ENCODE measurements at places on chromosomes 3 and 15. TPM values are rescaled to one million over a fixed set of nuclear protein-coding genes. Genes with fewer than 3 reads are reported as not detected.

DNA sequence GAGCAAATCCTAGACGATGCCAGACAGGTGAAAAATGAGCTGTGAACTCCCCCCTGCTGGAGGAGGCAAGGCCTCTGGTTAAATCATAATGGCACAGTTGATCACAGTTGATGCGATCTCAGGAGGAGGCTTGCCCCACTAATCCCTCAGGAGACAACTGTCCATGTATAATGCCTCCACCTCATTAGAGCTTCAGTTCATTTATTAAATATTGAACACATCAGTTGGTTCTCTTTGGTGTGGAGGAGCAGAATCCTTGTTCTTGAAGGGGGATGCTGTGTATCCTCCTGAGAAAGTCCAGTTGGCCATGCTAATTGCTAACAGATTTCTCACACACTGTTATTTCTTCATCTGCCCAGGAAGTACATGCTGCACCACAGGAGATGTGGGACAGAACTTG, 290.5 kb downstream of the IGSF11 start:
- H3K36me3 ChIP-seq, result no peaks in the 10 kb centered on the region
- no peak overlapping the region for H3K27ac ChIP-seq
- no peak for DNase-seq
- no peaks in the 10 kb centered on the region for H3K4me1 ChIP-seq
- H3K27me3 ChIP-seq, result no peaks in the 10 kb centered on the region
- no peak overlapping the region for H3K4me3 ChIP-seq

DNA sequence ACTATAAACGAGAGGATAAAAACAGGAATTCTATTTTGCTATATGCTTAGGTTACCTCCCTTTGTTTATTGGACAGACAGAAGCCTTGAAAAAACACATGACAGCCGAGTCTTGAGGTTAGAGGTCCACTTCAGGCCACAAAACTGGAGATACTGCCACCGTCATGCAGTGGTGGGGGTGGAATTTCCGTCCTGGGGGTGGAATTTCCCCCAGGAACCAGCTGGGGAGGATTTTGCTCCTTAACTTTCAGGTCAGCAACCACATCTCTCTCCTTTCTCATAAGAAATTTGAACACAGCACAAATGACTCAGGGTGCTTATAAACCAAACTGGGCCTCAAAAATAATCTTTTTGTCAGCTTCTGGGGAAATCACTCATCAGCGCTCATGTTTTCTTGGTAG, 545.8 kb upstream of the ADAMTS9 start:
- H3K4me1 ChIP-seq, result peaks cover 10% of the 10 kb centered on the region
- no peaks in the 10 kb centered on the region for H3K36me3 ChIP-seq
- no peaks in the 10 kb centered on the region for H3K27me3 ChIP-seq
- DNase-seq, result no peak
- no peak overlapping the region for H3K4me3 ChIP-seq

Gene GOLGA6B
- not detected for polyA plus RNA-seq

Gene ASB14
- polyA plus RNA-seq, result 0.19 TPM

- H3K4me1 ChIP-seq, result peaks cover 26% of the 10 kb centered on the region
- H3K4me3 ChIP-seq, result no peak overlapping the region
These were observed 7.5 kb downstream of the ZNF710 start for GRCh38 chr15:90008607-90009006.

- no peak for DNase-seq
- H3K4me1 ChIP-seq, result no peaks in the 10 kb centered on the region
- no peaks in the 10 kb centered on the region for H3K36me3 ChIP-seq
- H3K27ac ChIP-seq, result no peak overlapping the region
These were observed 235.9 kb upstream of the GBE1 start for GRCh38 chr3:81997390-81997789.

Gene TNFSF10
- polyA plus RNA-seq, result 12.7 TPM

Gene CPEB1
- polyA plus RNA-seq, result 1.9 TPM

DNA sequence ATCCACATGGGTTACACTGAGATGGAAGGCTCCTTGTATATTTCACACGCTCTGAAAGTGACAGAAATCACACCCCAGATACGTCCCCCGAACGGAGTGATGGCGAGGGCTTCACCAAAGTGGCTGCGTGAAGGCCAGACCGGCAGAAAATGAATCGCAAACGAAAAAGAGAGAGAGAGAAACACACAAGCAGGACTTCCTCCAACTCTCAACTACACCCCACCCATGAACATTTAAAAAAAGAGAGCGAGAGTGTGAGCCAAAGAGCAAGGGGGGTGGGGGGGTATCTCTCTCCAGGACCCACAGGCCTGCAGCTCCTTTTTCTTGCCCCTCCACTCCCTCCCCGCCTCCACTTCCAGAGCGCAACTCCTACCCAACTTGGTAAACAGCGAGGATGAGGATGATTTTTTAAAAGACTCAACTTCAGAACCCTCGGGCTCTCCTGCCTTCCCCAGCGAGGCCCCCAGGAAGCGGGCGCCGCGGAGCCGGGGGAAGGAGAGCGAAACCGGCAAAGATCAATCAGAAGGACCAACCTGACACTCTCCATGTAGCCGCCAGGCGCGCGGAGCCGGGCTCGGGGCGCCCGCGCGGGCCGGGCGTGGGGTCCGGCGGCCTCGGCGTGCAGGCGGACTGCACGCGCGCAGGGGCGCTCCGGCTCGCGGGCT, 519.1 kb downstream of the FOXP1 start:
- no peaks in the 10 kb centered on the region for H3K27me3 ChIP-seq
- peak overlapping the region; percentile 76 for H3K4me3 ChIP-seq
- DNase-seq, result no peak

DNA sequence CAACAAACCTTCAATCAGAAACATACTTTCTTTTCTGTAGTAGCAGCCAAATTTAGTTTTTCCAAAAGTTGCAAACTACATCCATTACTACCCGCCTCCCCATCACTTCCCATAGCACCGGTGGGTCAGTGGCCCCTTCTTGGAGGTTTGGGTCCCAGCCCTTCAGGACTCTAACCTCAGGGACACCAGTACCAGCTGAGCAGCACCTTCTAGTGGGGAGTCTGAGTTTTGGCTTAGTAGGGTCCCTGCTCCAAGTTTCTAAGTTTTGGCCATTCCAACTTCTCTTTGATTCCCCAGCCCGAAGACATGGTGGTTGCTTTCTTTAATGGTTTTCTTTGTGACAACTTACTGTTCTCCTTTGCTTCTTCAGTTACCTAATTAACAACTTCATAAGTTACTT, 160.6 kb downstream of the ECT2 start:
- peaks cover 11% of the 10 kb centered on the region for H3K4me1 ChIP-seq
- no peak overlapping the region for H3K27ac ChIP-seq
- no peaks in the 10 kb centered on the region for H3K36me3 ChIP-seq
- no peak overlapping the region for H3K4me3 ChIP-seq

Gene CADM2
- polyA plus RNA-seq, result 3.9 TPM

- H3K27me3 ChIP-seq, result no peaks in the 10 kb centered on the region
- no peak overlapping the region for H3K27ac ChIP-seq
- no peak for DNase-seq
- no peaks in the 10 kb centered on the region for H3K4me1 ChIP-seq
- H3K4me3 ChIP-seq, result no peak overlapping the region
These were observed 1068.6 kb downstream of the FHIT start for GRCh38 chr3:60182697-60183096.

Gene PPM1L
- 5.1 TPM for polyA plus RNA-seq

GRCh38 chr3:12400616-12401194, 83.6 kb upstream of the TSEN2 start:
- H3K36me3 ChIP-seq, result no peaks in the 10 kb centered on the region
- H3K4me3 ChIP-seq, result no peak overlapping the region
- peak overlapping the region; percentile 18 for H3K27ac ChIP-seq
- H3K27me3 ChIP-seq, result no peaks in the 10 kb centered on the region

Gene TMEM207
- 1.5 TPM for polyA plus RNA-seq

- H3K4me3 ChIP-seq, result no peak overlapping the region
- H3K27ac ChIP-seq, result no peak overlapping the region
- H3K36me3 ChIP-seq, result no peaks in the 10 kb centered on the region
- H3K27me3 ChIP-seq, result no peaks in the 10 kb centered on the region
- no peak for DNase-seq
These were observed 88.0 kb downstream of the AAGAB start for GRCh38 chr15:67166280-67167009.

DNA sequence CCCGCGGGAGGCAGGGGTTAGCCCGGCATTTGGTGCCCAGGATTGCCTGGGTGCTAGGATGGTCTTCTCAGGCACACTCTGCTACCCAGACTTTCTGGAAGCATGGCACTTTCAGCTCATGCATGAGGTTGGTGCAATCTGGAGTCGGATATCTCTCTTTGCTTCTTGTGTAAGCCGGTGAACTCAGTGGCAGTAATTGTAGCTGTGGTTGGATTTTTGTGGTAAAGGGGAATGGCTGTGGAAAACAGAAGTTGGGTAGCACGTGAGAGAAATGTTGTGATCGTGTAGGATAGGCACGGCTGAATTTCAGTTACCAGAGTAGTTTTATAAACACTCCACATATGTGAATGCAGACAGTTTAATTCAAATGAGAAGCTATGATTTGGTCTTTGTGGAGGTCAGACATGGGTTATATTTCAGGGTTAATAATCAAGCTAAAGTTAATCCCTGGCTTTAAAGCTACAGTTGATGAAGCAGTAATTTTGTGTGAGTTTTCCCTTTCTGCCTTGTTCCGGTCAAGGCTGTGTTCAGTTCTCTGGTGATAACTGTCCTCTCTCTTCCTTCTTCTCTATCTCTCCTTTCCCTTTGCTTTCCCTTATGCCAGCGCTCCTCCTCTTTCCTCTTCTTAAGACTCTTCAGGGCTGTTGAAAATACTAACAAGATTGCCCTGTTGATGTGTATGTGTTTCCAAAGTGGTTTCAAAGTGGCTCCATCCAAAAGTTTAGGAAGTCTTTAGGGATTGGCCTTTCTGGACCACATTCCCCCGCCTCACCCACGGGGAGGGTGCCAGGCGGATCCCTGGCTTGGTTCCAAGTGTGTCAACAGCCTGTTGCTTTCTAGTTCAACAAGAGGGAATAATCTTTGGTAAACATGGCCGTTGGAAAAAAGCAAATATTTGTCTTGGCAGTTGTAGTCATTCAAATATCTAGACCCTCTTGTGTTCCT, 404.6 kb upstream of the C2CD4B start:
- peak; percentile 80 for DNase-seq
- H3K27ac ChIP-seq, result peak overlapping the region; percentile 40
- H3K4me3 ChIP-seq, result no peak overlapping the region
- peaks cover 23% of the 10 kb centered on the region for H3K4me1 ChIP-seq
- H3K36me3 ChIP-seq, result no peaks in the 10 kb centered on the region

Gene ZNF621
- polyA plus RNA-seq, result 5.9 TPM

DNA sequence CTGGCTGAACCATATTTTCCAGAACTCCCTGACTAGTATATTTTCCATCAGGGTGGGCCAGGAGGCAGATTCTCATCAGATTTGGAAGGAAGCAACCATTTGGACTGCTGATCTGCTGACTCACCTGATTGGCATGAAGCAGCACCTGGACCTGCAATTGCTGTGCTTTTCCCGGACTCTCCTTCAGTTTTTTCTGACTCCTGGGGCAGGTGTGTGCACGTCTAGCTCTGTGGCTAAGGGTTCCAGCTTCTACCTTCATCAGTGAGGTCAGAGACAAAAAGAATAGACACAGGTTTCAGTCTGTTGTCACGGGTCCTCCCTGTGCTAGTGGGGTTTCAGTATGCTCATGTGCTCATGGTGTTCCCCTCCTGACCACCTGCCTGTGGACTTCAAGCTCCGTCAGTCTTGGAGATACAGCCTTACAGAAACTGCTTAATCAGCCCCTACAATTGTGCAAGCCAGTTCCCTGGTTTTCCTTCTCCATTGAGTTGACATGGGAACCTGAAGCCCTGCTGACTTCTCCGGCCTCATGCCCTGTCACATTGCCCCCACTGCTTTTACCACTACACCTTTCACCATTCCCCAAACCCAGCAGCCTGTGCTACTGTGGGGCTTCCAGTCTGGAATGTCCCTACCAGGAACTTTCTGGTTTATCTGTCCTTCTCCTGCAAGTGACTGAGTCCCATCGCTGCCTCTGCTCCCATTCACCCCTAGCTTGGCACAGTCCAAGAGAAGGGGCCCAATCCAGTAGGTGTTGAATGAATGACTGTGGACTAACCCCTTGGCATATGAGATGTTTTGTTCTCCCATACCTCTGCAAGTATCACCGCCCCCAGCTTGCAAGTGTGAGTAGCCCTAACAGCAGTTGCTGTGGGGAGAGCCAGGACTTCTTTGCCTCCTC, 31.7 kb downstream of the HMCES start:
- DNase-seq, result peak; percentile 69
- H3K4me3 ChIP-seq, result no peak overlapping the region
- peak overlapping the region; percentile 89 for H3K27ac ChIP-seq
- no peaks in the 10 kb centered on the region for H3K27me3 ChIP-seq

DNA sequence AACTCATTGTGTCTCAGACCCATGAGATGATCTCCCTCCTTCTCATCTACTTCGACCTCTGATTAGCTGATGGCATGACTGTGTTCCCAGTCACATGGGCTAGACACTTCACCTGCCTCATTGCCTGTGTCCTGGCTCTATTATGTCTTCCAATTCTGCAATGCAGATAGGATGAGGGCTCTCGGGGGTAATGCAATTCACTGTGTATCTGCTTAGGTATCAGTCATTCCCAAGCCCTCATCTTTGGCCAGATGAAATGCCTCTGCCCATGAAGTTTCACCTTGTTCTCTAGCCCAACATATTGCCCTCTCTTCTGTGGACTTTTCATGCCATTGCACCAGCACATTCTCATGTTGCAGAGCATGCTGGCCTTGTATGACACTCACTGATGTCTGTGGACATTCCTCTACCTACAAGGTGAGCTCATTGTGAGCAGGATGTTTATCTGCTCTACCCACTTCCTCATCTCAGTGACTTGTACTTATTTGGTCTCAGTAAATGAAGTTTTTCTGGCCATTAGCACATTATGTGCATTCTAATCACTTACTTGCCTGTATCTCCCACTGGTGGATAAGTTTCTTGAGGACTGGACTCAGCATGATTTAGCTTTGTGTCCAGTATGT, 32.3 kb downstream of the MOBP start:
- no peak for DNase-seq
- no peaks in the 10 kb centered on the region for H3K4me1 ChIP-seq
- peaks cover 4% of the 10 kb centered on the region for H3K27me3 ChIP-seq
- no peak overlapping the region for H3K27ac ChIP-seq

DNA sequence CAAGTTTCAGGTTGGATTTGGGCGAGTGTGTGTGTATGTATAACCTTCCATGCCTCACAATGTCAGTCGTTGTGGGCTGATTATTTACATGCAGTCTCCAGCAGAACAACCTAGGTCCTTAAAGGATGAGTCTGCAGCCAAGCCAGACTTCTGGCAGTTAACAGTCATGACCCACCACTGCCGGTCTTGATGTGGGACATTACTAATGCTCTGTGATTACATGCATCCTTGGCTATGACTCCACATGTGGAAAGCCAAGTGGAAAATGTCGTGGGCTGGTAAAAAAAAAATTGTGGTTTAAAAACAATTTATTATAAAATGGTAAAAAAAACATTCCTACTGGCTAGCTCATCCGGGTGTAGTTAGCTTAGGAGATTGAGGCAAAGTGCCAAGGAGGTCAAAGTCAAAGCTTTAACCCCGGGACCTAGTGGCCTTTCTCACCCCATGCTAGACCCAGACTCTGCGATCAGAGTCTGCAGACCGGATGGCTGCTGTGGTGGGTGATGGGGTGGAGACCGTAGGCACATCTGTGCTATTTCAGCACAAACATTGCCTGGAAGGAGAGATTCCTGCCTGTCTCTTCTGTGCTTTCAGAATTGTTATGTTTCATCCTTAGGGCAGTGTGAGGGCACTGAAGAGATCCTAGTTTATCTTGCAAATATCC, 6.8 kb downstream of the RARRES1 start:
- H3K27me3 ChIP-seq, result no peaks in the 10 kb centered on the region
- peak; percentile 60 for DNase-seq
- no peak overlapping the region for H3K4me3 ChIP-seq
- no peaks in the 10 kb centered on the region for H3K36me3 ChIP-seq

GRCh38 chr15:51751697-51752683, 593 bp downstream of the TMOD2 start:
- H3K27ac ChIP-seq, result no peak overlapping the region
- H3K4me1 ChIP-seq, result peaks cover 8% of the 10 kb centered on the region
- DNase-seq, result peak; percentile 48
- peak overlapping the region; percentile 95 for H3K4me3 ChIP-seq
